NCI-H510A treated with DMSO at 0.1 percent for 48 hours (cell line): ENCODE measurements at places on chromosomes 16 and 17.

DNA sequence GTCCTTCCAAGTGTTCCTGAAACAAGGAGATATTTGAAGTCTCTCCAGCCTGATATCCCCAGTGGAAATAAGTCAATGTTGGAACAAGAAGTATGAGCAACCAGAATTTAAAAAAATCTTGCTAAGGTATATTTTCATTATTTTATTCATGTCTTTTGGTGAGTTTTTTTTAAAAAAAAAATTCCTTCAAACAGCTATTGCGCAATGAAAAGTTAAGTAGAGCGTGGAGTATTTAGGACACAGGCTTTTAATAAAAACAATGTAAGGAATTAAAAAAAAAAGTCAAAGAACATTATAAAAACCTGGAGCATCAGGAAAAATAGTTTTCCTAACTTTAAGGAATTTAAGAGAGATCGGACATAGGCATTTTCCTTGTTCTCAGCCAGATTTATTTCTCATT, 940.4 kb downstream of the KCNJ2 start:
- DNase-seq, result no peak

- no peak for DNase-seq
Observed at GRCh38 chr16:24999088-24999670, 16.0 kb downstream of the ARHGAP17 start.

DNA sequence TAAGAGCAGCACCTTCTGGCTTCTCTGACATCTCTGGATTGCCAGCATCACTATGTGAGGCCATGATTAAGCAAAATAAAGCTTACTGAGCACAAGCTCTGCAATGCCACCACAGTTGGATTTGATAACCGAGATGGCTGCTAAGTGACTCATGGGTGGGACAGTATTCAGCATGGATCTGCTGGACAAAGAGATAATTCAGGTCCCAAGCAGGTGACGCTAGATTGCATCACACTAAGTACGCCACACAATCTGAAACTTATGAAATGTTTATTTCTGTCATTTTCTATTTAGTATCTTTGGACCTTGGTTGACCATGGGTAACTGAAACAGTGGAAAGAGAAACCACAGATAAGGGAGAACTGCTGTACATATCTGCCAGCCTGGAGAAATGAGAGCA, 27.4 kb downstream of the CDRT15 start:
- no peak for DNase-seq

DNA sequence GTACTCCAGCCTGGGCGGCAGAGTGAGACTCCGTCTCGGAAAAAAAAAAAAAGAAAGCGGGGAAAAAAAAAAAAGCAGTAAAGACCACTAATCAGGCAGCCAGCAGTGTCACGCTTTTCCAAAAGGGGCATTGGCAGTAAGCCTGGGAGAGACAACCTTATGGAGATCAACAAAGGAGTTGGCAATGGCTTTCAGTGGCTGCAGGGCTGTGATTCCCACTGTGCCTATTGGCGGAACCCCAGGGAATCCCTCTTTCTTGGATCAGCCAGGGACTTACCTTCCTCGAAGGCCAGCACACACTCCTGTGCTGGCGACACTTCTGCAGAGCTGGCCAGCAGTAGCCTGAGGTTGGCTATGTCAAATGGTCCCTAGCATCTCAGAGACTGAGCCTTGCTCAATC, 43.2 kb upstream of the ZFHX3 start:
- DNase-seq, result no peak

GRCh38 chr17:5430413-5430999, 8.4 kb downstream of the C1QBP start:
- DNase-seq, result no peak

- no peak for DNase-seq
Observed at GRCh38 chr16:78823027-78823426, 723.6 kb downstream of the WWOX start.

GRCh38 chr16:60771138-60771537, 1265.1 kb downstream of the CDH8 start:
- DNase-seq, result no peak

DNA sequence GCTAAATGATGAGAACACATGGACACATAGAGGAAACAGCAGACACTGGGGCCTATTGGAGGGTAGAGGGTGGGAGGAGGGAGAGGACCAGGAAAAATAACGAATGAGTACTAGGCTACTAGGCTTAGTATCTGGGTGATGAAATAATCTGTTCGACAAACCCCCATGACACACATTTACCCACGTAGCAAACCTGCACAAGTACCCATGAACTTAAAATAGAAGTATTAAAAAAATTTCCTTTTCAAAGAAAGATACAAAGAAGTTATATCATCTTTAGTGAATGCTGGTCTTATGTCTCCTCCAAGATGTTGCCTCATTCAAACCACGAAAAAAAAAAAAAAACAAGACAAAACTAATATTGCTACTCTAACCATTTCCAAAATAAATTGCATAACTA, 31.7 kb downstream of the MBTD1 start:
- DNase-seq, result no peak

DNA sequence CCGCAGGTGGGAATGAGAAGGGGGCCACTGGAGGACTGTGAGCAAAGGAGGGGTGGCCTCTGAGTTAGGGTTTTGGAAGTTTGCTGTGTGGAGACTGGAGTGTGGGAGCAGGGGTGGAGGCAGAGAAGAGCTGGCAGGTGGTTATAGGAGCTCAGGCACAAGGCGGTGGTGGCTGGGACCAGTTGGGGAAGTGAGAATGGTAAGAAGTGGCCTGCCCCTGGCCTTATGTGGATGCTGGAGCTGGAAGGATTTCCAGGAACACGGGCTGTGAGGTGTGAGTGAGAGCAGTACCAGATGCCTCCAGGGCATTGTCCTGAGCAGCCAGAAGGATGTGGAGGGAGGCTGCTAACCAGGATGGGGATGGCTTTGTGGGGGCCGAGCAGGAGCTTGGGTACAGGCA, 277.2 kb downstream of the SNX29 start:
- no peak for DNase-seq

GRCh38 chr17:49551221-49552069, 24.2 kb upstream of the NXPH3 start:
- no peak for DNase-seq

- no peak for DNase-seq
Observed at GRCh38 chr17:19345486-19346350, 16.8 kb downstream of the B9D1 start.

- DNase-seq, result no peak
Observed at GRCh38 chr16:87961623-87962022, 10.4 kb downstream of the BANP start.

- no peak for DNase-seq
Observed at GRCh38 chr16:31092330-31092729, 2.3 kb downstream of the VKORC1 start.

- no peak for DNase-seq
Observed at GRCh38 chr16:87657621-87658192, 55.4 kb downstream of the JPH3 start.

- DNase-seq, result peak; percentile 61
Observed at GRCh38 chr17:43832976-43833829, at the start of gene MPP3. Gene MPP3 (minus strand): TSS chr17:43833146. CDS start chr17:43831906, 1,240 bp downstream.

- DNase-seq, result no peak
Observed at GRCh38 chr17:45386178-45386577, 46.5 kb downstream of the ARHGAP27 start.

DNA sequence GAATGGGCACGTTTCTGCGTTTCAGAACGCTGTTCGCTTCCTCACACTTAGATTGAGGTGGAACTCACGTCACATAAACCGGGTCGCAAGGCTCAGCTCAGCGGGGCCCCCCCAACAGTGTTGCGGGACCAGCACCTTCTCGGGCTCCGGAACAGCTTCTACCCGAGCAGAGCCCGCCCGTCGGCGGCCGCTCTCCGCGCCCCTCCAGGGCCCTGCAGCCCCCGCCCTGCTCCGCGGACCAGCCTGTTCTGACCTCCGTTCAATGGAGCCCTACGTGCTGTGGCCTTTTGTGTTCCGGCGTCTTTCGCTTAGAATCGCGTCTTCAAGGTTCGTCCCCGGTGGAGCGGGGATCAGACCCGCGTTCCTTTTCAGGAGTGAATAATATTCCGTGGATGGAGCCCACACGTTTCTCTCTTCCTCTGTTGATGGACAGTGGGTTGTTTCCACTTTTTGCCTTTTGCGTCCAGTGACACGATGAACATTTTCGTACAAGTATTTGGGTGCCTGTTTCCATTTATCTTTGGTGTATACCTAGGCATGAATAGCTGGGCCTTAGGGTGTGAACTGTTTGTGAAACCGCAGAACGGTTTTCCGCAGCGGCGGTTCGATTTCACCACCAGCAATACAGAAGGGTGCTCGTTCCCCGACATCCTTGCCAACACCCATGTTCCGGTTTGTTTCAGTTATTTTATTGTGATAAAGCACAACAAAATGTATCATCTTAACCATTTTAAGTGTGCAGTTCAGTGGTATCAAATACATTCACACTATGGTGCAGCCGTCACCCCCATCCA, 2.3 kb upstream of the SLC22A31 start:
- no peak for DNase-seq
